Esophagus squamous epithelium (tissue), 5 donors: ENCODE measurements at places on chromosomes 4 and X. TPM values are rescaled to one million over a fixed set of nuclear protein-coding genes. Genes with fewer than 3 reads are reported as not detected.

DNA sequence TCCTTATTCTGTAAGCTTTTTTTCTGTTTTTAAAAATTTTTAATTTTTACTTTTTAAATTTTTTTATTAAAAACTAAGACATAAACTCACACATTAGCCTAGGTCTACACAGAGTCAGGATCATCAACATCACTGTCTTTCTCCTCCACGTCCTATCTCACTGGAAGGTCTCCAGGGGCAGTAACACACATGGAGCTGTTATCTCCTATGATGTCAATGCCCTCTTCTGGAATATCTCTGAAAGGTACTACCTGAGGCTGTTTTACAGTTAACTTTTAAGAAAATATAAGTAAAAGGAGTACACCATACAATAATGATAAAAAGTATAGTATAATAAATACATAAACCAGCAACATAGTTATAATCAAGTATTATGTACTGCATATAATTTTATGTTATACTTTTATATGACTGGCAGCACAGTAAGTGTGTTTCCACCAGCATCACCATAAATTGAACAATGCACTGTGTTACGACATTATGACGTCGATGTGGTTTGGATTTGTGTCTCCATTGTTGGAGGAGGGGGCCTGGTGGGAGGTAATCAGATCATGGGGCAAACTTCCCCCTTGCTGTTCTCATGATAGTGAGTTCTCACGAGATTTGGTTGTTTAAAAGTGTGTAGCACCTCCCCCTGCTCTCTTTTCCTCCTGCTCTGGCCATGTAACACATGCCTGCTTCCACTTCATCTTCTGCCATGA is 21.3 kb downstream of the IL15 start:
- no peak for DNase-seq

GRCh38 chr4:7004331-7004730 is 38.8 kb upstream of the TADA2B start:
- DNase-seq, result no peak

DNA sequence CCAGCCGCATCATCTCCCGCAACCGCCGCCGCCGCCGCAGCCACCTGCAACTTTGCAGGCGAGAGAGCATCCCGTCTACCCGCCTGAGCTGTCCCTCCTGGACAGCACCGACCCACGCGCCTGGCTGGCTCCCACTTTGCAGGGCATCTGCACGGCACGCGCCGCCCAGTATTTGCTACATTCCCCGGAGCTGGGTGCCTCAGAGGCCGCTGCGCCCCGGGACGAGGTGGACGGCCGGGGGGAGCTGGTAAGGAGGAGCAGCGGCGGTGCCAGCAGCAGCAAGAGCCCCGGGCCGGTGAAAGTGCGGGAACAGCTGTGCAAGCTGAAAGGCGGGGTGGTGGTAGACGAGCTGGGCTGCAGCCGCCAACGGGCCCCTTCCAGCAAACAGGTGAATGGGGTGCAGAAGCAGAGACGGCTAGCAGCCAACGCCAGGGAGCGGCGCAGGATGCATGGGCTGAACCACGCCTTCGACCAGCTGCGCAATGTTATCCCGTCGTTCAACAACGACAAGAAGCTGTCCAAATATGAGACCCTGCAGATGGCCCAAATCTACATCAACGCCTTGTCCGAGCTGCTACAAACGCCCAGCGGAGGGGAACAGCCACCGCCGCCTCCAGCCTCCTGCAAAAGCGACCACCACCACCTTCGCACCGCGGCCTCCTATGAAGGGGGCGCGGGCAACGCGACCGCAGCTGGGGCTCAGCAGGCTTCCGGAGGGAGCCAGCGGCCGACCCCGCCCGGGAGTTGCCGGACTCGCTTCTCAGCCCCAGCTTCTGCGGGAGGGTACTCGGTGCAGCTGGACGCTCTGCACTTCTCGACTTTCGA is 654 bp downstream of the ATOH1 start:
- DNase-seq, result no peak

- no peak for DNase-seq
Observed at GRCh38 chrX:53918702-53919101, 125.6 kb downstream of the PHF8 start.

- DNase-seq, result no peak
Observed at GRCh38 chrX:45517090-45517973, 316.7 kb upstream of the DIPK2B start.

DNA sequence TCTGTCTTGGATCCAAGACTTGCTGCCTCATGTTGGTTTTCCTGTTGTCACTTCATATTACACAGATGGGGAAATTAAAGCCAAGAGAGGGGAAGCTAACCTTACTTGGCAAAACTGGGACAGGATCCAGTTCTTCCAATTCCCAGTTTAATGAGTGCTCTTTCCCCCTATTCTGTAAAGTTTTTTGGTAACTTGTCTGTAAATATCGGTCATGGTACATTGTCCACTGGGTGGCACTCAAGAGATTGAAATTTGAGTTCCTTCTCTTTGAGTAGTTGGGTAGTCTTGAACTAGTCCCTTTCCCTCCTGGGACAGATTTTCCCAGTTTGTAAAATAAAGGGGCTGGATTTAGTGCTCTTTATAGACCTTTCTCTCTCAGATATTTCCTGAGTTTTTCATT is 12.4 kb upstream of the EOLA2 start:
- no peak for DNase-seq

GRCh38 chrX:153582896-153583295 is 16.0 kb downstream of the CCNQ start:
- no peak for DNase-seq

- no peak for DNase-seq
Observed at GRCh38 chr4:72627723-72628122, 58.7 kb upstream of the ADAMTS3 start.

DNA sequence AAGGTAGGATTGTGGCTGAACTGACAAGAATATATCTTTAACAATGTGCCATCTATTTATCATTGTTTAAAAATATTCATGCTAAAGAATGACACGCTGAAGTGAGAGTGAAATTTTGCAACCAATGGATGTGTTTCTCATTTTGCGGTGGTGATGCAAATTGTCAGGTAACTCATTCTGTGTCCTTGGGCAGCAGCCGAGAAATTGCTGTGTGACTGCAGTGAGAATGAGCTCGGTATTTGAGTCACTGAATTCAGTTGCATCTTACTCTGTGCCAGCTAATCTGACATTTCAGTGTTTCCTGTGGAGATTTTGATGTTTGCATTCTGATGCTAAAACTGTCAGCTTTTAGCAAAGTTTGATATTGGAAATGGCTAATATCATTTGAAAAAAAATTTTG is 28.1 kb downstream of the MCUB start:
- DNase-seq, result no peak

DNA sequence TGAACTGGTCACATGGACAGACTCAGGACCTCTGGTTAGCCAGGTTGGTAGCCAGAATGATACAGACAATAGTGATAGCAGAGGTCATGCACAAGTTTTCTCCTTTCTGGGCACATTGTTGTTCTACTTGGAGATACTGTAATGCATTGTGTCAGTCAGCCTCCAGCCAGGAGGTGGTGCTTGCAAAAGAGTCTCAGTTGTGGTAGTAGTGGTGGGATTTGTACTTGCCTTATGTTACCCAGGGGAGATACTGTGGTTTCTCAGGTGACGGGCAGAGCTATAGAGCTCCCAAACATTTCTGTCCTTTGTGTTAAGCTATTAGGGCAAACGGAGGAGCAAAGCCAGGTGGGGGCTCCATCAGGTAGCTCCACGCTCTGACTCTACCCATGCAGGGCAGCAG is 190.5 kb downstream of the STPG2 start:
- DNase-seq, result no peak

DNA sequence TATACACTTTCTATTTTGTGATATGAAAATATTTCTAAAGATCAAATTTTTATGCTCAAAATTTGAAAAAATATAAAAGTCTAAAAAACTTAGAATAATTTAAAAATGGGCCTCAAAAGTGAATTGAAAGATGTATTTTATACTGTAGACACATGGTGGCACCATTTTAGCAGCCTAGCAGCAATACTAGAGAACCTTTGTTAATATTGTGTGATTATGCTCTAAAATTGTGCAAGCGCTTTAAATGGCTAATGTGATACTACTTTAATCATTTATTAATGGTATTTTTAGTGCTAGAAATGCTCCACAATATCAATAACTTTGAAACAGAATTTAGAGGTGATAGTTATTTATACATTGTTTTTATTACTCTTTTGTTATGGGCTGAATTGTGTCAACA is 3.7 kb upstream of the GUF1 start:
- no peak for DNase-seq

DNA sequence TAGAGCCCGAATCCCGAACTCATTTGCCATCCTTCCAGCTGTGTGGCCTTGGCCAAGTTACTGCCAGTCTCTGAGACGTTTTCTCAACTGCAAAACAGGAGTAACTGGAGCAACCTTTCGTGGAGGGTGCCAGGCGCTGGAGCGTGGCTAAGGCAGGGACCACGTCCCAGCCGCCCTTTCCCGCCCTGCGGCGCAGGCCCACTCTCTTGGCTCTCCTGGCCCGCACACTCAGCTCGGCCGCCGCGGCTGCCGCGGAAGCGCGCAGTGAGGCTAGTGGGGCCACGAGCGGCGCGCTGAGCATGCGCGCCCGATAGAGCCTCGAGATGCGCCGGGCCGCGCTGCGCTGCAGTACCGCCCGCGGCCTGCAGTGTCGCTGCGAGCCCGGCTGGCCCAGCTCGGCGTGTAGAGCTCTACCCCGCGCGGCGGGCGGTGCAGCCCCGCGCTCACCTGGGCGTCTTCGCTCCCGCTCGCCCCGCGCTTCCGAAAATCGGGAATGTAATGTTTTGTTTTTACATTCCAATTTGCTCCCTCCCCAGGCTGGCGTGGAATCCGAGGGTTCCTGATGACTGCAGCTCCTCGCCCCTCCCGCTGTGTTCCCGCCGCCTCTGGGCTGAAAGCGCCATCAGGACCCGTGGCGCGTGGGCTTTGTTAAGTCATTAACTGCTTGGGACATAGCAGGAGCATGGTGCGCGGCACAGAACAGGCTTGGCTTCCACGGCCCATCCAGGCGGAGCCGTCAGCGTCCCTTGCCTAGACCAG is 4.0 kb upstream of the ZNF518B start:
- DNase-seq, result no peak

DNA sequence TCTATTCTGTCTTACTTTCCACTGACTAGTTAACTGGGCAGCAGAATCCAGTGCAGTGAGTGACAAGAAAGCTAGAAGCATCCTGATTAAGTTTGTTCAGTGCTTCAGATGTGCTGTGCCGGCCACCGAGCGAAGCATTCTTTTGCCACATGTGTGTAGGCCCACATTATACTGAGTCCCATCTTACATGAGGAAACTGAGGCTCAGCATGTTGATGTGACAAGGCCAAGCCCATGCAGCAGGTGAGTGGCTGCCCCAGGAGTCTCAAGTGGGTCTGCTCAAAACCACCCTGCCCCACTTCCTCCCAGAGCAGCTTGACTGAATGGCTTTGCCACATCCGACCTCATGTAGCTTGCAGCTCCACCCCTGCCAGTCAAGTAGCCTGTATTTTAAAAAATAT is 50.5 kb downstream of the RHOH start:
- peak; percentile 3 for DNase-seq

- DNase-seq, result no peak
Observed at GRCh38 chr4:87281603-87282002, 41.1 kb downstream of the HSD17B13 start.

DNA sequence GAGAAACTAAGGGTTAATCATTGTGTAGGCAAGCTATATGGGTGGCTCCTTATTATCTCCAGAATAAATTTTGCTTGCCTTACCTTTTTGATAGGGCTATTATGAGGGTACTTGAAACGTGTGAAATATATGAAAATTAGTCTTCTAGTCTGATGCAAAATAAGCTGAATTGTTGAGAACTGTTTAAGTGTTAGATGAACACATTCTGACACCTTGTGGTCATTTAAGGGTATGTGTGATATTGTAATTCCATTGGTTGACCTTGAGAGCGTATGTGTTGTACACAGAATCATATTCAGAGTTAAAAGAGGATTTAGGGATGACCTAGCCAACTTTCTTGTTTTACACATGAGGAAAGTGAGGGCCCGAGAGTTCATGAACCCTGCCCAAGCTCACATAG is 44.6 kb upstream of the LINC00632 start:
- DNase-seq, result no peak

GRCh38 chr4:1337376-1337831 is 9.6 kb upstream of the UVSSA start:
- no peak for DNase-seq

GRCh38 chrX:108439426-108439942 is at the start of gene COL4A5:
COL4A5 (plus strand) TSS chrX:108439838; CDS start chrX:108440126, 288 bp downstream.
- DNase-seq, result no peak

DNA sequence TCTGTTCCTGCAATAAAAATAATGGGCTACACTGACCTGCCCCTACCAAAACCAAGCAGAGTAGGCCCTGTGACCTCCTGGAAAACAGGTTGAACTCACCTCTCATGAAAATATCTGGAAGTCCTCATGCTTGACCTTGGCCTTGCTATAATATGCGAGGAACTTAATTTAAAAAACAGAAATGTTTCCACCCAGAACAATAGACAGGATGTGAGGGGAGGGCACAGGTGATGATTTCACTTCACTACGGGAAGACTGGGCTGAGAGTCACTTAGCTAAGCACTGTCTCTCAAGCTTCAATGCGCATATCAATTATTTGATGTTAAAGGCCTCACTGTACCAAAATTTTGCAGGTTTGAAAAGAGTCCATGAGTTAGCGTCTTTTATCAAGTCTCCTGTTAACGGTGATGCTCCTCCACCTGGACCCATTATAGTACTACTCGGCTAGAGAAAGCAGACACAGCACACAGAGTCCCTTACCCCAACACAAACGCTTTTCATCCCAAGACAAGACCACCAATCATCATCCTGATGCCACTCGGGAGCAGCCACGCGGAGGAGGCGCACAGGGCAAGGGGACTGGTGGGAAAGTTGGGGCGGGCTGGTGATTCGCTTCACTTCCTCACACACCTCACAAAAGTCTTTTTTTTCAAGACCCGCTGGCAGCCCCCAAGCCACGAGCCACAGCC is 25.9 kb downstream of the ZNF721 start:
- DNase-seq, result no peak

GRCh38 chrX:13151828-13152517 is 107.6 kb upstream of the FAM9C start:
- no peak for DNase-seq

DNA sequence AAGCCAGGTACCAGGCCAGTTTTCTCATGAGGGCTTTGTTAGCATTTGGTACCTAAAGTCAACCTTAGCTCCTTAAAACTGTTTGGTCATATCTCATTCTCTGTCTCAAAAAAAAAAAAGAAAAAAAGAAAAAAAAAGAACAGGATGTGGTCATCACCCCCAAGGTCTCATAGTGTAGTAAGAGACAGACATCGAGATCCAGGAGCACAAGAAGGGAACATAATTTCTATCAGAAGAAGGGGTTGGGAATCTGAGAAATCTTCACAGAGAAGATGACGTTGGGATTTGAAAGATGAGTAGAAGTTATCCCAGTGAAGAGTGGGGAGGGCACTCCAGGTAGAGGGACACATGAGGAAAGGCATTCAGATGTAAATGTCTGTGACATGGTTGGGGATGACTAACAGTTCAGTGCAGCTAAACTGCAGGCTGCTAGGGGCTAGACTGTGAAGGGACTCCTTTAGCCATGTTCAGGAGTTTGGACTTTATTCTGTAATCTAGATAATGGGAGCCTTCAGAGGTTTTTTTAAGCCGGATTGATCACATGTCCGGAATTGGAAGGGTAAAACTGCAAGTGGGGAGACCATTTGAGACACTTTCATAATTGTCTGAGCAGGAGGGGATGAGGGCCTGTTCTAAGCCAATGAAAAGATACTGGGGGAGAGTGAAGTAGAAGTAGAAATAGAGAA is 26.9 kb upstream of the GJB1 start:
- no peak for DNase-seq

Gene DNAAF6
- not detected for total RNA-seq

Gene TAPT1
- total RNA-seq, result 20.0 TPM

Gene NDST3
- total RNA-seq, result not detected

Gene ANAPC10
- total RNA-seq, result 18.1 TPM

Gene MAGEB1
- not detected for total RNA-seq

Gene GSX2
- not detected for total RNA-seq

Gene DCHS2
- total RNA-seq, result 1.5 TPM

Gene IL21
- not detected for total RNA-seq

Gene MID2
- total RNA-seq, result 24.4 TPM

Gene OTC
- total RNA-seq, result not detected
